ENCODE measurements at places on chromosomes 4 and X.

DNA sequence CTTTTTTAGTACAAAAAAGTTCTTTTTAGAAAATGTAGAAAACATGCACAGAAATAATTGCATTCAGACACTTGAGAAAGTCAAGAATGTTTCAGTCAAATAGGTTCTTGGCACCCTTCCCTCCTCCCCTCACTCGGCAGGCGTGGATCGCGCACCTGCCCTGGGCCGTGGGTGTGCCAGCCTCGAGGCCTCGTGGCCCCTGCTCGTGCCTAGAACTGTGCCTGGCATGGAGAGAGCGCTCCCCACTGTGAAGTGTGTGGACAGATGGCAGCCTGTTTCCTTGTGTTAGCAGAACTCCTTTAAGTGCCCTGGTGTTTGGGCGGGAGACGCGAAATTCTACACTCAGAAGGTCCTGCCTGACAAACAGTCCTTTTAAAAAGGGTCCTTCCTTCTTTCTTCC lies 14.7 kb downstream of the RGS12 start:
- peaks cover 31% of the 10 kb centered on the region for H3K4me1 ChIP-seq
- DNase-seq: no peak
- H3K27ac ChIP-seq: no peak overlapping the region
- no peaks in the 10 kb centered on the region for H3K36me3 ChIP-seq

DNA sequence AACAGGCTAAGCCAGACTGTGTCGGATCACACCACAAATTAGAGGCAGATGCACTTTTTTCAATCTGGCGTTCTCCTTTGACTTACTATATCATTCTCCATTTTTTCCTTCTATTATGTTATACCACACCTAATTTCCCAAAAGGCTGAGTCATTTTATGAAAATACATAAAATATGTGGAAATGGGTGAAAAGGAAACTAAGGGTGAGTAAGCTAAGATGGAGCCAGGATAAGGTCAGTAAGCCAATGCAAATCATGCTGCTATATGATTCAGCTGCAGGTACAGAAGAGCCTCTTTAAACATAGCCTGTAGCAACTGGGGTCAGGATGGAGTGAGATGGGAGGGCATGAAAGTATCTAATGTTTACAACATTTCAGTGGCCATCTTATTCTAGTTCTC lies 94.0 kb upstream of the TEX13A start:
- no peak for DNase-seq
- H3K36me3 ChIP-seq: no peaks in the 10 kb centered on the region
- H3K4me3 ChIP-seq: no peak overlapping the region

DNA sequence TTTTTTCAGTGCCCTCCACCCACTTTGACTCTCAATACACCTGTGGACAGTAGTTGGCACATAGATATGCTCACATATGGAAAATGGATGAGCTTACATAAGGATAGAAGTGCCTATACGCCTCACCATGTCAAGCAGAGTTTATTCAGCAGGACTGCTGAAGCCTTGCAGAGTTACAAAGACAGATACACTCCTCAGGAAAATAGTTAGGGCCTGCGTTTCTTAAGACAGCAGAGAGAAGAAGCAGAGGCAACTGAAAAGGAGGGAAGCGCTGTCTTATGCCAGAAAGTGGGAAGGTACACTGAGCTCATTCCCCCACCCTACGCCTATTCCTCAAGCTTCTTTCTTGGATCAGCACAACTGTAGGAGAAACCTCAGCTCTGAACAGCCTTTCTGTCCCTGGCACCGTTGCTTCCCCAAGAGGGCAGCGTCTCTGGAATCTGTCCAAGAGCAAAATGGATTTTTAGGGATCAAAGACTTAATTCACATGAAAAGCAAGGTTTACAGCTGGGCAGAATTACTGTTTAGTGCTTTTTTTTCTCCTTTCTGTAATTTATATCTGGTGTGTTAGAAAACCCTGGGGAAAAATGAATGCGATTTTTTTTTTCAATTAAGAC lies 37.3 kb upstream of the MBTPS2 start:
- H3K4me1 ChIP-seq: no peaks in the 10 kb centered on the region
- H3K27ac ChIP-seq: no peak overlapping the region
- no peaks in the 10 kb centered on the region for H3K27me3 ChIP-seq
- no peak for DNase-seq

GRCh38 chr4:126777649-126778048 lies 855.1 kb upstream of the INTU start:
- no peaks in the 10 kb centered on the region for H3K36me3 ChIP-seq
- no peaks in the 10 kb centered on the region for H3K27me3 ChIP-seq
- H3K4me1 ChIP-seq: no peaks in the 10 kb centered on the region
- no peak for DNase-seq
- H3K4me3 ChIP-seq: no peak overlapping the region
- no peak overlapping the region for H3K27ac ChIP-seq

DNA sequence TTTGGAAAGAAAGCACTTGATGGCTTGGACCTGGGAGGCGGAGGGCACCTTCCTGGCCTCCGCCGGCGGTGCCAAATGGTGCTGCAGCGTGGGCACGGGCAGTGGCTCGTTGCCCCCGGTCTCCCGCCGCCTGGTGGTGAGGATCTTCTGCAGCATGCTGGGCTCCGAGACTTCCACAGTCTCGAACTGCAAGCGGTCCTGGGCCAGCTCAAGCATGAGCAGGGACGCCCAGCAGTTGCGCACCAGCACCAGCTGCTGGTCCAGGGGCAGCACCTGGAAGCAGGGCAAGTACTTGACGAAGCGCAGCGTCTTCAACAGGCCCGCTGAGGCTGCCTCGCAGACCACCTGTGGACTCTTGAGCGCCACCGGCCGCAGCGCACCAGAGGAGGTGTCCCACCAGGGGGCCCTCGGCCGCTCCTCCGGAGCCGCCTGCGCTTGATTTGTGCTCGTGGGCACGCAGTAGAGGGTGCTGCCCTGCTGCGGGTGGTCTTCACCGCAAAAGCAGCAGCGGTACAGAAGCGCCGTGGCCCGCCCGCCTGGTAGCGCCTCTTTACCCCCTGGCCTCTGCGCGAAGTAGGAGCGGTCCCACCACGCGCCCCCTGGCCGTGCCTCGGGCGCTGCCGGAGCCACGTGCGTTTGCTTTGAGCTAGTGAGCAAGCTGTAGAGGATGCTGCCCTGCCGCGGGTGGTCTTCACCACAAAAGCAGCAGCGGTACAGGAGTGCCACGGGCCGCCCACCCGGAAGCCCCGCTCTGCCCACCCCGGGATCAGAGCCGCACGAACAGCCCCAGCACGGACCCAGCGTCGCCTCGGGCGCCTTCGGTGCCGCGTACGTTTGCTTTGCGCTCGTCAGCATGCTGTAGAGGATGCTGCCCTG lies 689 bp downstream of the NR0B1 start:
- peak overlapping the region; percentile 46 for H3K4me3 ChIP-seq
- no peak overlapping the region for H3K27ac ChIP-seq
- peak; percentile 26 for DNase-seq
- H3K4me1 ChIP-seq: no peaks in the 10 kb centered on the region
- H3K27me3 ChIP-seq: peaks cover 17% of the 10 kb centered on the region
- no peaks in the 10 kb centered on the region for H3K36me3 ChIP-seq

DNA sequence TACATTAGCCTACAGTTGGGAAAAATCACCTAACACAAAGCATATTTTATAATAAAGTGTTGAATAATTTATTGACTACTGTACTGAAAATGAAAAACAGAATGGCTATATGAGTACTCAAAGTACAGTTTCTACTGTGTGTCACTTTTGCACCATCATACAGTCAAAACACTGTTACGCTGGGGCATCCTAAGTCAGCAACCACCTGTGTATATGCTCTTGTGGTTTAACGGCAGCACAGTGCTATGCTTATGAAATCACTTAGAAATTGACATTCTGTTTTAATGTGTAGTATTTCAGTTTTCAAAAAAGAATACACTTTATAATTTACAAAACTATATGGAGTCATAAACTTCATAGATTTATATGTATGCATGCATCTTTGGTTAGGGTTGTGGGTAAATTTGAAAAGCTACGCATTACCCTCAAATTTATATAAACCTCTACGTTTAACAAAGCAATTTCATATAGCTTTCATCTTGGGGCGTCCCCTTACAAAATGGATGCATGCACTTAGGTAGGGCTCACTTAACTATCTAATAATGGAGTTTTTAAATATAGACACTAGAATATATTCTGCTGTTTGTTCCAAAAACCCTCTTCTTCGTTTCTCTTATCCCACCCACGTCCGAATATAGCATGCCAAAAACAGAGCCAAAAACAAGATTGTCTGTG lies 690 bp upstream of the NEIL3 start:
- H3K27me3 ChIP-seq: no peaks in the 10 kb centered on the region
- H3K4me3 ChIP-seq: peak overlapping the region; percentile 72

- H3K27me3 ChIP-seq: no peaks in the 10 kb centered on the region
- no peak overlapping the region for H3K4me3 ChIP-seq
- no peak overlapping the region for H3K27ac ChIP-seq
- no peaks in the 10 kb centered on the region for H3K36me3 ChIP-seq
Observed at GRCh38 chr4:138833974-138834373, 181.6 kb upstream of the NOCT start.

Measured in SK-N-SH (cell line).